CD8-positive, alpha-beta T cell (primary cell): ENCODE measurements at places on chromosomes 3 and 15.

- no peak for DNase-seq
Measured at GRCh38 chr3:171123915-171124314, 97.4 kb upstream of the SLC2A2 start.

DNA sequence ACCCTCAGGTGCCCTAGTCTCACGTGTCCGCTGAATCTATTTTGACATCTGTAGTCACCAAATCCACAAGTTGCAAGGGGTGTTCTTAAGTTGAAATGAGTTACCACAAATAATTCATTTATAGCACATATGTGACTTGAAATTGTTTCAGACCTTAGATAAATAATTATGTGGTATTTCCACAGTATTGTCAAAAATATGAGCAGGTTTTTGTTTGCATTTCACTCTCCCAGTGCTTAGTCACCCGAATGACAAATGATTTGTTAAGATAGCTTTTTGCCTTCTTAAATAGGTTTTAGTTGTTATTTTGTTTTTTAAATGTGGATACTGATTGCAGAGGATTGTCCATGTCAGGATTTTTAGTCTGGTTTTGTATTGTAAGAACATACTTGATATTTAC lies 2.6 kb downstream of the MFSD1 start:
- DNase-seq = no peak

DNA sequence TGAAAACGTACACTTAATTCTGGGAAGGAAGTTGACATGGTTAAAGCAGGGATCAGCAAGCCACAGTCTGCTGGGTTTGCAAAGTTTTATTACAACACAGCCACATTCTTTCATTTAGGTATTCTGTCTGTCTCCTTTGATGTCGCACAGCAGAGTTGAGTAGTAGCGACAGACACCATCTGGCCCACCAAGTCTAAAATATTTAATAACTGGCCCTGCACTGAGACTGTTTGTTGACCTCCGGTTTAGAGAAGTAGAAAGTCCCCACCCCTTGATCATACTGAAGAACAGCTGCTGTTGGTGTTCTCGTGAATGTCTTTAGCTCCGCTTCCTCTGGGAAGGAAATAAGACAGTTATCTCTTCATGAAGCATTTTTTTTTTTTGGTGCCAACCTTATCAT lies 66.2 kb downstream of the MCTP2 start:
- DNase-seq = no peak

DNA sequence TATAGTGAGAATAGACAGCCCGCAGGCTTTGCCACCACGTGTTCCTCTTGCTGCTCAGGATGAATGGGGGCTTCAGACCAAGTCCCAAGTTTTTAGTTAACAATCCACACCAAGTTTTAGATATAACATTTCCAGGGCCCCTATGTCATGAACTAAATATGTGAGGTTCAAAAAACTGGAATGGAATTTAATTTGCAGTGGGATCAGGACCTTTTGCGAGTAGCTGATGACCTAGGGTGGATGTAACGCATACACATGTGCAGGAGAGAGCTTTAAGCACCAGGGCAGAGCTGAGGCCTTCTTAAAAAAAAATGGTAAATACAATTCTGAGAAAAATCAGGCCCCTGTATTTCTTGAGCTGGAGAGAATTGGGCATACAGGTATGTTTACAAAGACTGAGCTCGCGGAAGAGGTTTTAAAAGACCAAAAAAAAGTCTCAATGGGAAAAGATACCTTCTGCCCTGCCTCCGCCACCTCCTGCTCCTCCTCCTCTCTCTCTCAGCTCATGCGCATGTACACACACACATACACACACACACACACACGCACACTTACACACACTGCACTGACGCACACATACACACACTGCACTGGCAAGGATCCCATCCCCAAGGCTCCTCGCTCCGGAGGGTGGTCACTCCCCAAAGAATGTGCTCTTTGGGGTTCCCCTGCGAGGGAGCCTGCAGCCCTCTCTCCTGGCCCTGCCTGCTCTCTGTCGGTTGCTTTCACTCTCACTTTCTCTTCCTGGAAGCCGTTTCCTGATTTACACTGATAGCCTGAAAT lies 48.2 kb upstream of the IGF1R start:
- DNase-seq = peak; percentile 28
